Activated CD4-positive, alpha-beta T cell treated with anti-CD3 and anti-CD28 coated beads, Interleukin-2, amount 50 U/mL, for 1 hour (primary cell): ENCODE measurements at places on chromosomes 7 and 10.

DNA sequence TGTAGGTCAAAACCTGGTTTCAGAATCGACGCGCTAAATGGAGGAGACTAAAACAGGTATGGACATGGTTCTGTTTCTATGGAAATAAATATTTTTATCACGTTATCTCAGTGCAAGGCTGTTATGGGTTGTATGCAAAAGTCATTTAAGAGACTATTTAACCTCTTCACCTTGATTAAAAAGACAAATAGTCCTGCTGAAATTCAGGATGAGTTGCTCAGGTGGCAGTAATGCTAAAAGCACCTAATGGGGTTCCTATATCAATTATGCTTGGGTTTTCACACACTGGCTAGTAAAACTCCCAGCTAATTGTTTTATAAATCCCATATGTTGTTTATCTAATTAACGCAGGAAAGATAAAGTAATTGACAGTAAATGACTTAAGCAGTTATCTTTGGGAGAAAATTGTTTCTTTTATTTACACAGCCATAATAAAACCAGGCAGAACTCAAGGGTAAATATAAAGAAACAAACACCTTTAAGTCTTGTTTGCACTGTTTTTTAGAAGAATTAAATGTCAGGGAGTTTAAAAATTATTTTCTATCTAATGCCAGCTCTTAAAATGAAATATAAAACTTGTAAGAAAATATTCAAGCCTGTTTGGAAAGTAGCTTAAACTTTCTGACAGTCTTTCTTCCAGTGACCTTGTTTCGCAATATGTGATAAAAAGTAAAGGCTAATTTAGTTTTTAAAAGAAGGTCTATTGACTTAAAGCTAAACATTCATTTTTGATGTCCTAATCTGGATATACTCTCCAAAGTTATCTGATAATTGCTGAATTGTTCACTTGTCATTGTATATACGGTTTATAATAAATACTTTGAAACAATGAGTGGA, 3.2 kb downstream of the HHEX start:
- no peak for DNase-seq

DNA sequence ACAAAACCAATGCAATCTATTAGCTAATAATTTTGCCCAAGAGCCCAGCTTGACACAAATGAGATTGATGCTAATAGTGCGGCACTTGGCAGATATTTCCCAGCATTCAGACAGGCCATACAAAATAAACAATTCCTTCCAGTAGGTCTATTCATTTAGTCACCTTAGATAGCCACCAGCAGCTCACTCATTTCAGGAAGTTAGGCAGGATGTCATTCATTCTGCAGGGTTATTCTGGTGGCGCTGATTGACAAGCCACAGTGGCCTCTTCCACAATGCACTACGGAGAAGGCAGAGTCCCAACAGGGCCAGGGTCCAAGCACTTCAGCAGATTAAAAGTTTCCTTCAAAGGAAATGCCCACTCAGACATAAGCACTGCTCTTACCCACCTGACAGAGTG, 55.8 kb downstream of the PIK3AP1 start:
- no peak for DNase-seq

DNA sequence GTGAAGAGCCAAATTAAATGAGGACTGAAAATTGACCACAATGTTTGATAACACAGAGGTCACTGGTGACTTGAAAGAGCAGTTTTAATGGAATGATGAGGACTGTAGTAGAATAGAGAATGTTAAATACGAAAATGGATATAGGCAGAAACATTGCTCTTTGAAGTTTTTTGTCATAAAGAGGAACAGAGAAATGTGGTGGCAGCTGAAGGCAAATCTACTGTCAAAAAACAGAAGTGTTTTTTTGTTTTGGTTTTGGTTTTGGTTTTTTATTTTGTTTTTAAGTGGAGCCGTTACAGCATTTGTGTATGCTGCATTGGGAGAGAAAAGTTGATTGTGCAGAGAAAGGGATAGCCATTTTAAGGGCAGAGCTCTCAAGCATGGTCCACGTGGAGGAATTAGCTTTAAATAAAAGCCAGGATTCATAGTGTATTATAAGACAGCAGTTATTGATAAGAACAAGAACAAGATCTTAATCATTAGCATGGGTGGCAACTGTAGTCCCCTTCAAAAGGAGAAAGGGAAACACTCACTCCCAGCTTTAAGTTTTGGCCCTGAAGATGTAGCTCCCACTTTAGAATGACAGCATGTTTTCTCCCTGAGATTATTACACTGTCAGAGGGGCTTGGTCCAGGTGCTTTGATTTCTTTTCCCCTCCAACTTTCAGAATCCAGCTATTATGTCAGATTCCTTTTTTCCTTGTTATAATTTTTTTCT, 156.7 kb upstream of the BET1 start:
- no peak for DNase-seq

- no peak for DNase-seq
Measured at GRCh38 chr7:132095111-132095765, 481.0 kb downstream of the PLXNA4 start.

GRCh38 chr7:145474009-145474686, 638.3 kb upstream of the TPK1 start:
- DNase-seq = no peak
